Right renal pelvis (tissue), 4 donors: ENCODE measurements at places on chromosomes 11 and 22. TPM values are rescaled to one million over a fixed set of nuclear protein-coding genes. Genes with fewer than 3 reads are reported as not detected.

Gene IGLL5
- not detected for polyA plus RNA-seq

Gene HEPHL1
- polyA plus RNA-seq = 0.20 TPM

- no peak for DNase-seq
Observed at GRCh38 chr22:27283714-27284113, 517.8 kb downstream of the MN1 start.

DNA sequence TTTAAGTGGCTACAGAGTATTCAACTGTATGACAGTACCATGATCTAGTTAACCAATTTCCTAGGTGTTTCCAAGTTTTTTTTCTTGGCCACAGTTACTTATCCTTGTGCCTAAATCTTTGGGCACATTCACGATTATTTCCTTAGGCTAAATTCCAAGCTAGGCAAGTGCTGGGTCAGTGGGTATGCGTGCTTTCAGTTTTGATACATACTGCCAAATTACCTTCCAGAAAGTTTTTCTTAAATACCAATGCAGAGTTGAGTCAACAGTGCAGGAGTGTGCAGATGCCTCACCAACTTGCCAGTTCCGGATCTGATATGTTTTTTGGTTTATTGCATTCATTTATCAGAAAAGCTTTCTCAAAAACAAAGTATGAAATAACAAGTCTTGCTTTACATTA is 67.9 kb upstream of the OR4B1 start:
- no peak for DNase-seq

DNA sequence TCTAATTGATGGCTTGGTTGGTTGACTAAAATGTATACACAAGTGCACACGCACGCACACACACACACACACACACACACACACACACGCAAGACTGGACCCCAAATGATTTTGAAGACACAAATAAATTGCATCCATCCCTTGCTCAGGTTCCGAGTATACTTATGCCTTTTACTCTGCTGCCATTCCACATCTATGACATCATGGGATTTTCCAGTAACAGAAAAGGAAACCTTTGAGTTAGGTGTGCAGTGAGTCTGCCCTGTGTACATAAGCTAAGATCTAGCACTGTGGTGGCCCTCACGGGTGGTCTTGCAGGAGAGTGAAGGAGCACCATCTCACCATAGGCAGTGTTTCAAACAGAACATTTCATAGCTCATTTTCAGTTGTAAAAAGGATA is 20.5 kb upstream of the LARGE1 start:
- no peak for DNase-seq

Gene PITPNM1
- polyA plus RNA-seq = 25.7 TPM

GRCh38 chr11:104908186-104908531 is 9.9 kb upstream of the CASP12 start:
- DNase-seq = no peak

DNA sequence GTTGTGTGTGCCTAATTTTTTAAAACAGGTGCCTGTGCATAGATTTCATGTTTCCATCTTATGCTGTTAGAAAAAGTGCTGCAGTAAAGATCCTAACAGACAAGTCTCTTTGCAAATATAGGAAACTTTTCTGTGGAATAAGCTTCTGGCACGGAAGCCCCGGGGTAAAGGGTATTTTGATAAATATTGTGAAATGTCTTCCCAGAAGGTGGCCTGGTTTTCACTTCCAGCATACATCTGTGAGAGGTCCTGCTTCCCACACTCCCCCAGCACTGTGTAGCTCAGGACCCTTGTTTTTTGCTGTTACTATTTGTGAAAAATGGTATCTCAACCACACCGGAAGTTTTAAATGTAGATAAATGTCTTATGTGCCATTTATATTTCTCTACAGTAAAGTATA is 14.5 kb downstream of the ST3GAL4 start:
- no peak for DNase-seq

DNA sequence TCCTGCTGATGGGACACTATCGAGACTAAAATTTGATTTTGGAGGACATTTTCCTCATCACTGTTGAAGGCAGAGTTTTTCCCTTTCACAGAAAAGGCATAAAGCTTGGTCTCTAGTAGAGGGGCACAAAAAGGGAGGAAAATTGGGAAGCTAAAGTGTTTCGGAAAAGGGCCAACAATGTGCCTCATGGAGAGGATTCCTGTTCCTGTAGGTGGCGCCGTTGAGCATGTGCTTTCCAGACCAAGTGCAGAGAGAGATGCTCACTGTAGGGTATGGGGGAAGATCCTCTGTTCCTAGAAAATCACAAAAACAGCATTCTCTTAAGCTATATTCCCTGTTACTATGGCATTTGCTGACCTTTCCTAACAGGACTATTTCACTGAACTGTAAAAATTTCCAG is 18.4 kb upstream of the OR4C5 start:
- DNase-seq = no peak

Gene DRD2
- polyA plus RNA-seq = 0.60 TPM

DNA sequence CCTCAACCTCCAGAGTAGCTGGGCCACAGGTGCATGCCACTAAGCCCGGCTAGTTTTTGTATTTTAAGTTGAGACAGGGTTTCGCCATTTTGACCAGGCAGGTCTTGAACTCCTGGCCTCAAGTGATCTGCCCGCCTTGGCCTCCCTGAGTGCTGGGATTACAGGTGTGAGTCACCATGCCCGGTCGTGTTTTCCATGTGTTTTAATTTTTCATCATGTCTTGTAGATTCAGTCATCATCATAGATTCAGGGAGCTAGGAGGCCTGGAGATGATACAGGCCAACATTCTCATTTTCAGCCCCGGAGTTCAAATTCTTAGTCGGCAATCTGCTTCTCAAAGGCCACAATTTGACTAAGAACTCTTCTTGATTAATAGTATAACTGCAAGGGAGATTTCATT is 73.5 kb upstream of the GRAMD1B start:
- DNase-seq = no peak

- DNase-seq = no peak
Observed at GRCh38 chr11:65862941-65863888, 3.0 kb downstream of the MUS81 start.

DNA sequence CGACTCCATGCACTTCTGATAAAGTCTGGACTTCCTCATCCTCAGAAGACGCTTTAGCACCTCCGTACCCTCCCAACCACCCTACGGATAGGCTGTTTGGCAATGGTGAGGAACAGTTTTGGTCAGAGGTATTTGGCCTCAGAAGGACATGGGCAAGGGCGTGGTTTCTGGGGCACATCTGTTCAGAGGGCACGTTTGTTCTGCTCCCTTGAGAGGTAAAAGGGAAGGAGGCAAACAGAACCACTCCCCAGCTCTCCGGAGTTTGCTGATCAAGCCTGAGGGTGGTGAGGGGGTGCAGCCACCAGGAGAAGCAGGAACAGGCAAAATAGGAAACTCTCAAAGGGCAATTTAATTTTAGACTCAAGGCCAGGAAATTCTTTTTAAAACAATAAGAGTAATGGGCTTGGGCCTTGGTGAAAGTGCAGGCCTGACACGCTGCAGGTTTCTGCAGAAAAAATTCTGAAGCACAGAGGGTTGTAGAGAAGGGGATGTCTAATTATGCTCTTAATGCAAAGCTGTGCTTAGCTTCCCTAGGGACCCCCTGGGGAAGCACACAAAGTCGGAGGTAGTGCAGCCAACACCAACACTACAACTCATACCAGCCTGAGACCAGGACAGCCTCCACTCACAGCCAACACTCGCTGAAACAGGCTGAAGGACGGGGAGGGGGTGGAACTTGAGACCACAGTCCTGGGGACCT is 23.3 kb downstream of the ETS1 start:
- DNase-seq = no peak

GRCh38 chr11:28713850-28714249 is 605.7 kb downstream of the METTL15 start:
- no peak for DNase-seq
